ENCODE measurements at places on chromosomes 11 and 22. TPM values are rescaled to one million over a fixed set of nuclear protein-coding genes. Genes with fewer than 3 reads are reported as not detected.

DNA sequence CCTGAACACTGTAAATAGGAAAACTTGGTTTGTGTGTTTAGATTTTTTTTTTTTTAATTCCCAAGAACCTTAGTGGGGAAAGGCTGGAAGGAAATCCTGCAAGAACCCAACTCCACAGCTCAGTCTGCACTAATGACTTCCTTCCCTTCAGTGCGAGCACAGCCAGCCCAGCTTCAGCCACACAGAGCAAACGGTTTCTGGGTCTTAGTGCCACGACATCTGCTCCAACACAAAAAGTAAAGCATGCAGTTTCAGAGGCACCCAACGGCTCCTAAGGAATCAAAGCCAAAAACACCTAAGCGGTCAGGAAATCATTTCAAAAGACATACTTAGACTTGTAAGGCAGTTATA, 236.1 kb downstream of the TTC28 start:
- DNase-seq, result no peak

GRCh38 chr22:46739094-46739870, 1.2 kb upstream of the CERK start:
- no peak for DNase-seq

- no peak for DNase-seq
Observed at GRCh38 chr11:94787801-94788200, 19.6 kb downstream of the AMOTL1 start.

GRCh38 chr11:8652140-8652539, 30.3 kb downstream of the TRIM66 start:
- DNase-seq, result peak; percentile 83

DNA sequence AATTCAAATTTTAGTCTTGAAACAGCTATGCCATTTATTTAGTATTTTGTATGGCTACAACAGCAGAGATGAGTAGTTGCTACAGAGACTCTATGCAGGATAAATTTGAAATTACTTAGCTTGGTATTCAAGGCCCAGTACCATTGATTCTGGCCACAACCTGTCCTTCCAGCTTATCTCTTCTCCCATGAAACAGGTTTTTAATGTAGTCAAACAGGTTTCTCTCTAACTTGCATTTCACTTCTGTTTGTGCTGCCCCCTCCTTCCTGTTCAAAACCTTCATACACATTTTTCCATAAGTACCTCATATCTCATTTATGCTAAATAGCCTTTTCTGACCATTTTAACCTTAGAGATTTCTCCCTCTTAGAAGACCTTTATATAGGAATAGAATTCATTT, 3.3 kb downstream of the USP47 start:
- no peak for DNase-seq

The PYGM gene
- 0.10 TPM for polyA plus RNA-seq

The TUB gene
- 11.8 TPM for polyA plus RNA-seq

The ARHGAP42 gene
- 1.0 TPM for polyA plus RNA-seq

Measured in BJ (cell line).